ENCODE measurements at places on chromosomes 4 and X.

DNA sequence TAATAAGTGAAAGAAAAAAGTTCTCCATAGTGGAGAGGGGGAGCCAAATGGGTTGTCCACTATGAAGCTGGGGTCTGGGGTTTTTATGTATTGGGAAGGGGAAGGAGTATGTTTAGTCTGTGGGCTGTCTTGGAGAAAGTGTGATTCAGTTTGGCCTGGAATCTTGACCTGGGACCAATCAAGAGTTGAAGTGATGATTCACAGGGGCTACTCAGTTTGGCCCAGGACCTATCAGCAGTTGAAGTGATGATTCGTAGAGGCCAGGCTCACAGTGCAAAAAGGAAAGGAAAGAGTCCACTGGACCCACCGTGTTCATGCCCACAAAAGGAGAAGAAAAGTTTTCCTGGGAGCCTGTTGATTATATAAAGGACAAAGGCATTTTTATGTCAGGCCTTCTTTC, 47.3 kb upstream of the RAB9B start:
- DNase-seq, result no peak

DNA sequence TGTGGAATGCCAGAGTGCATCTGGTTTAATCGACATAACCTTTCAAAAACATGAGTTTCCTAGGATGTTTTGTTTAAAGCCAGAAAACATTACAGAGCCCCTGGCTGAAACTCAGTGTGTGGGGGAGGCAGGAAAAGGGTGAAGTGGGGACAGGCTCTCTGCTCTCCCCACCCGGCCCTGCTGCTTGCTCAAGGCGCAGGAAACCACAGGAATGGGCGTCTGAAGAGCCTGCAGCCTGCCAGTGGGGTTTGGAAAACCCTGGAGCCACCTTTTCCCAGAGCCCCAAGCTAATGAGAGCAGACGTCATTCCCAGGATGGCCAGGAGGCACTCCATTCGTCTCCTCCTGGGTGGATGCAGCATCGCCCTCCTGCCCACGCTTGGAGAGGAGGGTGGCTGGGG, 240.6 kb downstream of the AFAP1 start:
- DNase-seq, result no peak

DNA sequence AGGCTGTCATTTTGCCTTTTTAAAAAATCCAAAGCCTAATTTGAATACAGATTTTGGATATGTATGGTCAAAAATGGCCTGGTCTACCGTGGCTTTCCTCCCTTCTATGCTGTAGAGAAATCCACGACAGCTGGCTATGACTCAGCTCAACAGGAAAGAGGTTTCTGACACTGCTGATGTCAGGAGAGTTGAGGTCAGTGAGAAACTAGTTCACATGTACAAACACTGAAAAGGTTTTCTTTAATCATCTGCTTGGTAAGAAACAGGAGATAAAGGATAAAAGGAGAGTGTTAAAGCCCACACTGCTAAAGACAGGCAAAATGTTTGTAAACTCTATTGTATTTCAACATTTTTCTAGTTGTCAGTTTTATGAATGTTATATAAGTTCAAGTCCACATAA, 113.9 kb downstream of the NYX start:
- peak; percentile 49 for DNase-seq

DNA sequence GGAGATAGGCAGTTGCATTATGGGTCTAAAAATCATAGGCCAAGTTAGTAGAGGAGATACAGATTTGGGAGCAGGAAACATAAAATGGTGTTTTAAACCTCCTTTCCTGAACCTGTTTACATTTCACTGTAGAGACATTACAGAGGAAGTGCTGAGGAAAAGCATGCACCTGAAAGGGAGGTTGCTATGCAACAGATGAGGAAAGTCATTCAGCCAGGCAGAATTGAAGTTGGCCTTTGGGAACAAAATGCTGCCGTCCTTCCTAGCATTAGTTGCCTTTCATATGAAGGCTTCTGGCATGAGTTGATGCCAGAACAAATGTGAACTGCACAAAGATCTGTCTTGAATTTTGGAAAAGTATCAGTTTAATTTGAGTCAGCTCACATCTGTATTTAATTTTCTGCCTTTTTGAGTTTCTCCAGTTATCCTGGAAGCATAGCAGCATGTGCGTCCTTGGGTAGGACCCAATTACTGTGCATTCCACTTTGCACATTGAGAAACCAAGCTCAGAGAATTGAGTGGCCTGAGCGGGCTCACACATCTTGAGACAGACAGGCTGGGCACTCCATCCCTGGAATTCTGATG, 38.2 kb downstream of the MAGED1 start:
- DNase-seq, result no peak

GRCh38 chr4:139684351-139684750, 18.7 kb downstream of the MGST2 start:
- no peak for DNase-seq

DNA sequence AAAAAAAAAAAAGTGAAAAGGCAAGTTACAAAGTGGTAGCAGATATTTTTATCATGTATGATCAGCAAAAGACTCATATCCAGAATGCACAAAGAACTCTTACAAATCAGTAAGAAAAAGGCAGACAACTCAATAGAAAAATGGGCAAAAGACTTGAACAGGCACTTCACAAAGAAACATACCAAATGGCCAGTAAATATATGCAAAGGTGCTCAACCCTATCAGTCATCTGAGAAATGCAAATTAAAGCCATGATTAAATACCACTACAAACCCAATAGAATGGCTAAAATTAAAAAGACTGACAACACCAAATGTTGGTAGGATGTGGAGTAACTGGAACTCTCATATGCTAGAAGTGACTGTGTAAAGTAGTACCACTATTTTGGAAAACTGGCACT, 45.4 kb downstream of the CHST7 start:
- DNase-seq, result no peak

All from activated T-cell treated with anti-CD3 and anti-CD28 coated beads, Interleukin-2, amount 50 U/mL, for 72 hours (primary cell).